ENCODE measurements at places on chromosomes 6 and 20. TPM values are rescaled to one million over a fixed set of nuclear protein-coding genes. Genes with fewer than 3 reads are reported as not detected.

DNA sequence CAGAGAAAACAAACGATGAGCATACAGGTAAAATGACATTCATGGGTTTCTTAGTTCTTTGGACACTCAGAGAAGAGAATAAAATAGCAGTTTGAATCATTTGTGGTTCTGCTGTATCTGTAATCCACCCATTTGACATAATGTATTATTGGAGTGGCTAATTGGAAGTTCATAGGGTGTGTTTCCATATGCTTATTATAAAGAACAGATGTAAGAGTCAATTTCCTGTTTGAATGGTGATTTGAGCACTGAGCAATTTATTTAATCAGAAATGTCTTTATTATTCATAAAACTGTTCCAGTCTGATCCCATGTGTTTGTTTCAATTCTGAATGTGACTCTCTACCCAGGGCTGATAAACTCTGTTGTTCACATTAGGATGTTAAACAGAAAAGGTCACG, 939.1 kb downstream of the KIF16B start:
- DNase-seq: no peak

- no peak for DNase-seq
Observed at GRCh38 chr6:68958327-68958726, 323.2 kb downstream of the ADGRB3 start.

DNA sequence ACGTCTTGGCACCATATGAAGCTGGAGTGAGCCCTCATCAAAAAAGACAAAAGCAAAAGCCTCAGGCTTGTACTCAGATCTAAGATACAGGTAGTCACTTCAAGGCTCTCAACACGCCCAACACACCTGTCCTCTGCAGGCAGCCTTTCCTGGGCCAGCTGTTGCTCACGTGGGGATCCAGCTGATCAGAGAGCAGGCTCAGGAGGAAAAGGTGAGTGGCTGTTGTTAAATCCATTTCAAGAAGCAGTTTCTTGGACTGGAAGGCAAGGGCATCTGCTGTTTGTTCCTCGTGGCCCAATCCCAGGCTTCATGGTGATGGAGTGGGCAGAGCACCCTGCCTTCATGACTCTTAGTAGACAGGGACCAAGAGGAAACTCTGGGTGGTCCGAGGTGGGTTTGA, 39.6 kb downstream of the ELMO2 start:
- no peak for DNase-seq

- peak; percentile 91 for DNase-seq
Observed at GRCh38 chr6:10555625-10556309, 34.6 kb downstream of the GCNT2 start.

GRCh38 chr6:32047855-32048766, 9.9 kb downstream of the CYP21A2 start:
- DNase-seq: peak; percentile 92

- DNase-seq: peak; percentile 81
Observed at GRCh38 chr6:291697-292505, at the start of gene DUSP22. DUSP22 (plus strand) TSS chr6:292487; CDS start chr6:292540, 53 bp downstream.

DNA sequence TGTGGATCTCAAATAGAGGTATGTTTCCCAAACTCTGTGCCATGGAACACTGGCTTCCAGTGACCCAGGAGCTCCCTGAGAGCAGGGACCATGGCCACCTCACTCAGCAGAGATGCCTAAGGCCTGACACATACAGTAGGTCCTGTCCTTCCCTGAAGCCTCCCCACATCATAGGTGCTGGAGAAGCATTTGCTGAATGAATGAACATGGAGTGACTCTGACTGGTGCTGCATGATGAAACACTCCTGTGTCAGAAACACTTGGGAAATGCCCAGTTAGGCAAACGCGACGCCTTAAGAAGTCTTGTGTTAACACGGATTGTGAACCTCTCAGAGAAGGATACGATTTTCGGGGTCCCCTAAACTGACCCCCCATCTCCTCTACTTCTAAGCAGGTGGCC, 14.3 kb downstream of the SLA2 start:
- no peak for DNase-seq

DNA sequence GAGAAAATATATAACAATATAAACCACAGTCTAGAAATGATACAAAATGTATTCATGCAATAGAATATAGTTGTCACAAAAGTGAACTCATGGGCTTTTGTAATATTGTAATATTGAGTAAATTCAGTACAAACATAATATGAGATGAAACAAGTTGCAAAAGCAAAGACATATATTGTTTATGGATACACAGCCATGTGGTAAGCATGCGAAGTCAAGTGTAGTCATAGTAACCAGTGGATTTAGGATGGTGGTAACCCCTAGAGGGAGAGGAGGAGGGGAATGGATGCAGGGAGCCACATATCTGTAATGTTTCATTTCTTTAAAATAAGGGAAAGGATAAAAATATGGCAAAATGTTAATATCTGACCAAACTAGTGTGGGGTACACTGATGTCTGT, 47.3 kb downstream of the ARMC2 start:
- DNase-seq: no peak

DNA sequence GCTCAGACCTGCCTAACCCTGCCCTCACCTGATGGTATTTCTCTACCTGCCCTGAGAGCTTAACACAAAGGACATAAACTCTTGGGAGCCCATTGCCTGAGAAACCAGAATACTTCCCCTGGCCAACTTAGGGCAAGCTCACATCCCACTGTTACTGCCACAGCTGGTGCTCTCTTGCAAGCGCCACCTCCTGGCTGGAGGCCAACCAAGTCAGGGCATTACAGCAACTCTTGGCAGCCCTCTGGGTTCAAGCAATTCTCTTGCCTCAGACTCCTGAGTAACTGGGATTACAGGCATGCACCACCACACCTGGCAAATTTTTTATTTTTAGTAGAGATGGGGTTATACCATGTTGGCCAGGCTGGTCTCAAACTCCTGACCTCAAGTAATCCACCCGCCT, 70.1 kb downstream of the HECA start:
- DNase-seq: no peak

DNA sequence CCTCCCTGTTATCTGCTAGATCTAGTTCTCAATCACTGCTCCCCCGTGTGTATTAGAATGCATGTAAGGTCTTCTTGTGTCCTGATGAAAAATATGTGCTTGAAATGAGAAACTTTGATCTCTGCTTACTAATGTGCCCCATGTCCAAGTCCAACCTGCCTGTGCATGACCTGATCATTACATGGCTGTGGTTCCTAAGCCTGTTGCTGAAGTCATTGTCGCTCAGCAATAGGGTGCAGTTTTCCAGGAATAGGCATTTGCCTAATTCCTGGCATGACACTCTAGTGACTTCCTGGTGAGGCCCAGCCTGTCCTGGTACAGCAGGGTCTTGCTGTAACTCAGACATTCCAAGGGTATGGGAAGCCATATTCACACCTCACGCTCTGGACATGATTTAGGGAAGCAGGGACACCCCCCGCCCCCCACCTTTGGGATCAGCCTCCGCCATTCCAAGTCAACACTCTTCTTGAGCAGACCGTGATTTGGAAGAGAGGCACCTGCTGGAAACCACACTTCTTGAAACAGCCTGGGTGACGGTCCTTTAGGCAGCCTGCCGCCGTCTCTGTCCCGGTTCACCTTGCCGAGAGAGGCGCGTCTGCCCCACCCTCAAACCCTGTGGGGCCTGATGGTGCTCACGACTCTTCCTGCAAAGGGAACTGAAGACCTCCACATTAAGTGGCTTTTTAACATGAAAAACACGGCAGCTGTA, 73.4 kb downstream of the PTPN1 start:
- no peak for DNase-seq

DNA sequence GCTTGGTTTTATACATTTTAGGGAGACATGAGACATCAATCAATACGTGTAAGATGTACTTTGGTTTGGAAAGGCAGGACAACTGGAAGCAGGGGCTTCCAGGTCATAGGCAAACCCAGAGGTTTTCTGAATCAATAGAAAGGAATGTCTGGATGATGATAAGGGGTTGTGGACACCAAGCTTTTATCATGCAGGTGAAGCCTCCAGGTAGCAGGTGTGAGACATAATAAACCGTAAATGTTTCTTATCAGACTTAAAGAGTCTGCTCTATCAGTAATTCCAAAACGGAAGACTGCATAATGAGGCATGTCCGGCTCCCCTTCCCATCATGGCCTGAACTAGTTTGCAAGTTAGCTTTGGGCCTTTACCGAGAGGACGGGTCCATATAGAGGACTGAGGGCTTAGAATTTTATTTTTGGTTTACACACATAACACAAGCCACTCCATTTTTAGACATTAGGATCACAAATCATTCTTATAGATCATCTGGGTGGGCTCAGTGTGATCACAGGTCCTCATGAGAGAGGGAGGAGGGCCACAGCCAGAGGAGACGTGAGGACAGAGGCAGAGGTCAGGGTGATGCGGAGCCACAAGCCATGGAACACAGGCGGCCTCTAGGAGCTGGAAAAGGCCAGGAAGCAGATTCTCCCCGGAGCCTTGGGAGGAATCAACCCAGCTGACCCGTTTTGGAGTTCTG, 10.7 kb upstream of the SERPINB9 start:
- no peak for DNase-seq

GRCh38 chr6:145267076-145267867, 468.0 kb downstream of the EPM2A start:
- peak; percentile 7 for DNase-seq

DNA sequence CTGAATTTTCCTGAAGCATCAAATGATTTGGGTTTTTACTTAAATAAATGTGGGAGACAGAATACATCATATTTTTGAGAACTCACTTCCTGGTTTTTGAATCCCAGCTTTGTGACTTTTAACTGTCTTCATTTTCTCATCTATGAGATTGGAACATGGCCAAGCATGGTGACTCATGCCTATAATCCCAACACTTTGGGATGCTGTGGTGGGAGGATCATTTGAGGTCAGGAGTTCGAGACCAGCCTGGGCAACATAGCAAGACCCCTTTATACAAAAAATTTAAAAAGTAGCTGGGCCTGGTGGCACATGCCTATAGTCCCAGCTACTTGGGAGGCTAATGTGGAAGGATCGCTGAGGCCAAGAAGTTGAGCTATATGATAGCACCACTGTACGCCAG, 122.3 kb downstream of the QKI start:
- no peak for DNase-seq

GRCh38 chr6:140599916-140600315, 1225.5 kb upstream of the CITED2 start:
- DNase-seq: no peak

- no peak for DNase-seq
Observed at GRCh38 chr6:151147118-151147832, 92.5 kb upstream of the AKAP12 start.

The GLP1R gene
- 3.7 TPM for total RNA-seq

The COL21A1 gene
- 6.1 TPM for total RNA-seq

The ZDHHC14 gene
- 7.4 TPM for total RNA-seq

The RAB44 gene
- not detected for total RNA-seq

The BTN1A1 gene
- total RNA-seq: 0.38 TPM

The C20orf144 gene
- total RNA-seq: 0.66 TPM

The COL20A1 gene
- 0.43 TPM for total RNA-seq

The LTB gene
- not detected for total RNA-seq

Data from GM23338 (cell line).